ENCODE measurements at places on chromosomes 1 and 21. TPM values are rescaled to one million over a fixed set of nuclear protein-coding genes. Genes with fewer than 3 reads are reported as not detected.

- no peaks in the 10 kb centered on the region for H3K4me1 ChIP-seq
- DNase-seq: peak; percentile 70
- H3K4me3 ChIP-seq: peak overlapping the region; percentile 91
- H3K36me3 ChIP-seq: peaks cover 2% of the 10 kb centered on the region
- peak overlapping the region; percentile 97 for H3K27ac ChIP-seq
- H3K27me3 ChIP-seq: no peaks in the 10 kb centered on the region
Measured at GRCh38 chr1:27726173-27727044, 648 bp downstream of the FAM76A start.

GRCh38 chr1:114091711-114092110 lies 62.0 kb downstream of the SYT6 start:
- H3K4me1 ChIP-seq: peaks cover 38% of the 10 kb centered on the region
- H3K27ac ChIP-seq: no peak overlapping the region
- no peak overlapping the region for H3K4me3 ChIP-seq
- H3K36me3 ChIP-seq: no peaks in the 10 kb centered on the region
- DNase-seq: no peak

DNA sequence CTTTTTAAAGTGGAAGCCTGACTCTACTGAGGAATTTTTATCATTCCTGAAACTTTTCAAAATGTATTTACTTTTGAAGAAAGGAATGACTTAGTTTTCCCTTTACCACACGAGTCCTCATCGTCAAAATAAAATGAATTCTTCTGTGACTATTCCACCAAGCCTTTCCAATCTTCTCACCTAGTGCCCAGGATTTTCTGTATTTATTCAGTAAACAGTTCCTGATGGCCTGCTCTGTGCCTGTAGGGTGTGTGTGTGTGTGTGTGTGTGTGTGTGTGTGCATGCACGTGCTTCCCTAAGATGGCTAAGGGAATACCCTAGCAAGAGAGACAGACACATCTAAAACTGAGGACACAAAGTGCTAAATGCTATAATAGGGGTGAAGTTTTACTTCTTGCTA lies 395.0 kb upstream of the USP24 start:
- no peaks in the 10 kb centered on the region for H3K36me3 ChIP-seq
- no peaks in the 10 kb centered on the region for H3K27me3 ChIP-seq
- no peak overlapping the region for H3K4me3 ChIP-seq
- peaks cover 2% of the 10 kb centered on the region for H3K4me1 ChIP-seq

DNA sequence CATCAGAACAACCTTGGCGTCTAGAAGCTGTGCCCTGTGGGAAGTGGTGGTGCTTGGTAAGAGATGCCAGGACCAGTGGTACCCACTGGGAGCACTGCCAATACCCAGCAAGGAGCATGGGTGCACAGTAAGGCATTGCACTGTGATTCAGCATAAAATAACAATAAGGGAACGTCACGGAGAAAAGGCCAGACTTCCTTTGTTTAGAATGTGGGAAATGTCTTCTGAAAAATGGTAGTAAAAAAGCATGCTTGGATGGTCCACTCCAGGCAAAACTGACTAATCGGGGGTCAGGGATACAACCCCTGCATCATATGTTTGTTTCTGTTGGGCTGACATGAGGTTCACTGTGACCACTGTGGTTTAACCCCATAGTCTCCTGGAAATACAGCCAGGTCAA lies 14.7 kb downstream of the METTL18 start:
- H3K4me3 ChIP-seq: no peak overlapping the region
- no peaks in the 10 kb centered on the region for H3K36me3 ChIP-seq
- DNase-seq: no peak
- no peaks in the 10 kb centered on the region for H3K4me1 ChIP-seq

- peaks cover 2% of the 10 kb centered on the region for H3K4me1 ChIP-seq
- no peaks in the 10 kb centered on the region for H3K36me3 ChIP-seq
- H3K27me3 ChIP-seq: no peaks in the 10 kb centered on the region
Measured at GRCh38 chr1:2546515-2547209, 9.5 kb upstream of the TNFRSF14 start.

DNA sequence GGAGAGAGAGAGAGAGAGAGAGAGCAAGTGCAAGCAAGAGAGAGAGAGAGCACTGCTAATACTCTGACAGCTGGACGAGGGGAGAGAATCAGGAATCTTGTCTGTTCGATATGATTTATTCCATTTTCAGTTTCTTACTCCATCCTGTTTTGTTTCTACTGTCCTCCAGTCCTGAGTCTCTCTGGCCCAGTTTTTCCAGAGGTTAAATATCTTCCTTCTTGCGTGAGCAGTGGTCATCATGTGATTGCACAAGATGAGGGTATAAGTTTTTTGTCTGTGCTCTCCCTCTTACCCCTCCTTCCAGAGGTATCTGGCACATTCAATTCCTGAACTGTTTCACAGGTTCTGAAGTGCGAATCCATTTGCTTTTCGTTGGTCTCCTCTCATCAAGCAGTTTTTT lies 16.8 kb downstream of the UBE2U start:
- H3K4me1 ChIP-seq: no peaks in the 10 kb centered on the region
- no peak overlapping the region for H3K4me3 ChIP-seq
- no peaks in the 10 kb centered on the region for H3K27me3 ChIP-seq
- no peaks in the 10 kb centered on the region for H3K36me3 ChIP-seq
- no peak overlapping the region for H3K27ac ChIP-seq

DNA sequence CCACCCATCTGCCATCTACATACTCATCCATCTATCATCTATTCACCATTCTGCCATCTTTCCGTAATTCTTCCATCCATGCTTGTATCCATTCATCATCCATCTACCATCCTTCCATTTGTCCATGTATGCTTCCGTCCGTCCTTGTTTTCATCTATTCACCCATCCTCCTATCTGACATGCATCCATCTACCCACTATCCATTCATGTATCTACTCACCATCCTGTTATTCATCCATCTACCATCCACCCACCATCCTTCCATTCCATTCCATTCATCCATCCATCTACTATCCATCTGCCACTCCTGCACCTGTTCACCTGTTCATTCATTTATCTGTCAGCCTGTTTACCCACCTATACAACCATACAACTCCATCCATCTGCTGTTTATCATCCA lies 86.2 kb downstream of the TRIM11 start:
- no peak overlapping the region for H3K4me3 ChIP-seq
- DNase-seq: no peak
- peaks cover 39% of the 10 kb centered on the region for H3K36me3 ChIP-seq

DNA sequence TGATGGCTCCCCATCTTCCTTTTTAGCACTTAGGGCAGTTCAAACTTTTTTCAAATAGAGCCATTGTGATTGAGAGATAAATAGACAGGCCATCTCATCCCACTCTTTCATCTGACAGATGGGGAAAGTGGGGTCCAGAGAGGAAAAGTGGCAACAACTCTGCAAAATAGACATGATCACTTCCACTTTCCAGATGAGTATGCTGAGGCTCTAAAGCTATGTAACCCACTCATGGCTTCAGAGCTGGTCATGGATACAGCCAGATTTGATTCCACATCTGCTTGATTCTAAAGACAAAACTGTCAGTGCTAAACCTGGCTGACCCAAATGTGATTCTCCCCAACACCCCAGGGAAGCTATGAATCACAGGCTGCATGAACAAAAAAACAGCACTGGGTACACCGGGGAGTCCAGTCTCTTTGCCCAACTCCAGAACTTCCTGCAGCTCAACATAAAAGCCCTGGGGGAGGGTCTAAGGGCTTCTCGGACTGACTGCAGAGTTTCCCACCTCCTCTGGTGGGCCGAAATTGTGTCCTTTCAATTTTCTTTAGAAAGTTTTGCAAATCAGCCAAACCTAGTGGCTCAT lies 59.3 kb downstream of the PLPP3 start:
- H3K27ac ChIP-seq: no peak overlapping the region
- no peaks in the 10 kb centered on the region for H3K4me1 ChIP-seq
- H3K27me3 ChIP-seq: no peaks in the 10 kb centered on the region

GSTM3 gene
- 39.5 TPM for total RNA-seq

LCK gene
- 8.9 TPM for total RNA-seq

WNT3A gene
- 0.09 TPM for total RNA-seq

All from lung (tissue), 17 donors.